Stimulated activated CD8-positive, alpha-beta memory T cell treated with anti-CD3 and anti-CD28 coated beads, Interleukin-7, amount 100 ng/mL, for 1 hour (primary cell): ENCODE measurements at places on chromosomes 2 and 18.

DNA sequence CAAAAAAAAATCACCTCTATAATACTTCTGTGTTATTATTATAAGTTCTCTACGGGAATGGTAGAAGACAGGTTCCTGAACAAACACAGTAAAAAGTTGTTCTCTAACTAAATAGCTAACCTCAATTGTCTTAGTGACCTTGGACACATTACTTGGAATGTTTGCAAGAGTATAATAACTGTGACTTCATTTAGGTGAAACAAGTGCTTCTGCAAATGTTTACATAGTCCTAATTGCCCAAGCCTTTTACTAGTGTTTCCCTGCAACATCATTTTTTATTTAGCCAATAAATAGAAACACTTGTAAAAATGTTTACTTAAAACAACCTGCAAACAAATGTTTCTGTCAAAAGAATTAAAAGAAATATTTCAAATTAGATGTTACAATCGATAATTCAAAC is 9.9 kb downstream of the PLEKHM3 start:
- no peak for DNase-seq

GRCh38 chr2:69242651-69243051 is 144.4 kb downstream of the GFPT1 start:
- no peak for DNase-seq

DNA sequence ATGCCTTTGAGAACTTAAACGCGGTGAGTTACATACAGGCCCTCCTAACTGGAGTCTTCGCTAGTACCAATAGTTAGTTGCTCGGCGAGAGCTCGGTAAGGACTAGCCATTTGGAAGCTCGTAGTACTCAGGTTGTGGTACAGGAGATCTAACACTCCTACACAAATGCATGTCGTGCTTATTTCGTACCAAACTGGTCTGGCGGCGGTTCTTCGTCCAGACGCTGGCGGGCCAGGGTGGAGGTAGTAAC is 346 bp upstream of the VRK2 start:
- no peak for DNase-seq

GRCh38 chr2:216974321-216975302 is 114.7 kb upstream of the TNP1 start:
- no peak for DNase-seq

- no peak for DNase-seq
Observed at GRCh38 chr2:222888716-222889115, 27.9 kb downstream of the ACSL3 start.

- no peak for DNase-seq
Observed at GRCh38 chr2:97348265-97348664, 235.3 kb downstream of the ANKRD36 start.

DNA sequence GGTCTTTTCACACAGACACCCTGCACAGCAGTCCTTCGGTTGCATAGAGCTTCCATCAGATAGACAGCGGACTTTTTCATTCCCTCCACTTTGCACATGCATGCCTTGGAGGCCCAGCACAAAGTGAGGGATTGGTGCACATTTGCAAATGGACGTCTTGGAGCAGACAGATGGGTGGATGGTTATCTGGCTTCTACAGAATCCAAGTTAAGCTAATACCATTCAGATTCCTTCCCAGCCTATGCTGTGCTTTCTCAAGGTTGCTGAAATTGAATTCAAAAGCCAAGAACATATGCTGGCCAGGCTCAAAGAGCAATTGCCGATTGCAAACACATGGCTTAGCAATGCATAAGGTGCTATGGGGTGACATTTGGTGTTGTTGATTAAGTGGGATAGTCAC is 186.4 kb downstream of the VAPA start:
- no peak for DNase-seq
